Stimulated activated CD4-positive, alpha-beta T cell treated with anti-CD3 and anti-CD28 coated beads, Interleukin-4, amount 100 ng/mL, for 48 hours (primary cell): ENCODE measurements at places on chromosomes 12 and 14.
A peak's percentile ranks its signal among the peaks of the same experiment; 100 is the strongest.

DNA sequence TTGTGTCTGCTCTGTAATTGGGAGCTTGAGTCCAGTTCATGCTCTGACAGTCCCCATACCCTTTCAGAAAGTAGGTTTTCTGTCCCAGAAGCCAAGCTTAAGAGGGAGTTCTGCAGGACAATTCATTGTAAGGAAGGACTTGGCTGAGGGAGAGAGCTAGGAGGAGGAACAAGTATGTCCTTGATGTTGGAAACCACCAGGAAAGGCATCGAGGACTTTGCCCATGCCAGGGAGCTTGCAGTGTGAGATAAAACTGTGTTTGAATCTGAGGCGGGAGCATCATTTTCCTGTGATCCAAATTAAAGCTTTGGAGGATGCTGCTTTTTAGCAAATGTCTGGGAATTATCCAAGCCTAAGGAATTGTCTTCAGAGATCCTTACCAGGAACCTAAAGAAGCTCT is 175.3 kb downstream of the EMP1 start:
- no peak for DNase-seq

GRCh38 chr12:130078852-130079251 is 83.4 kb upstream of the FZD10 start:
- DNase-seq = no peak

- no peak for DNase-seq
Measured at GRCh38 chr12:59087077-59087673, 166.9 kb upstream of the LRIG3 start.

DNA sequence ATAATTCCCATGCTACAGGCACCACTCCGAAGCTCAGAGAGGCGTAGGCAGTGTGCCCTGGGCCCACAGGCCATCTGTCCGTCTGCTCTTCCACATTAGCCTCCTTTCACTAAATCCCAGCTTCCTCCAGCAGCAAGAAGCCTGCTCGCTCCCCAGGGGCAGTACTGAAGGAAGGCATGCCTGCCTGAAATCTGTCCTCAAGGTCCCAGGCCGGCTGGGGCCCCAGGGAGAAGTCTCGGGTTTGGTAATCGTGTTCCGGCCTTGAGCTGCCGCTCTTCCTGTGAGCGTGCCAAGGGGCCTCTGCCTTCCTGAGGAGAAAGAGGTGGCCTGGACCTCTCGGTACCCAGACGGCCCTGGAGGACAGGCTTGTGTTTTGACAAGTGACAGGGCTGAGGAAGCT is 15.2 kb upstream of the DLK1 start:
- no peak for DNase-seq

- DNase-seq = no peak
Measured at GRCh38 chr12:121649322-121649721, 20.1 kb downstream of the MORN3 start.

DNA sequence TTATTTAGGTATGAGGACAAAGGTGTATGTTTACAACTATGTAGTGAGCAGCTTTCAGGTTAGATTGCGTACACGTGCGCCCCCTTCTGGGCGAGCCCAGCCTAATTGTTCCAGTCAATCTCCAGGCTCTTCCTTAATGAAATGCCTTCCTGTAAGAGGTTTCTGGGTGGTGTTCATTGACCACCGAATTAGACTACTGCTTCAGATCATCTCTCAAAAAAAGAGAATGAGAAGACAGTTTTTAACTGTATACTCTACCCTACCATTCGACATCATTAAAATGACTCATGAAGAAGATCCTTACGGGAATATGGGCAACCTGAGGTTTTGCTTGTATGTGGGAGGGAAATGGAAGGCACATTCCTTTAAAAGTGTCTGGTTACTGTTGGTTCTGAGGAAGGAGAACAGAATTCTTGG is 2.1 kb downstream of the LUM start:
- peak; percentile 55 for DNase-seq

- DNase-seq = peak; percentile 36
Measured at GRCh38 chr14:50955373-50956043, 11.2 kb upstream of the PYGL start.

DNA sequence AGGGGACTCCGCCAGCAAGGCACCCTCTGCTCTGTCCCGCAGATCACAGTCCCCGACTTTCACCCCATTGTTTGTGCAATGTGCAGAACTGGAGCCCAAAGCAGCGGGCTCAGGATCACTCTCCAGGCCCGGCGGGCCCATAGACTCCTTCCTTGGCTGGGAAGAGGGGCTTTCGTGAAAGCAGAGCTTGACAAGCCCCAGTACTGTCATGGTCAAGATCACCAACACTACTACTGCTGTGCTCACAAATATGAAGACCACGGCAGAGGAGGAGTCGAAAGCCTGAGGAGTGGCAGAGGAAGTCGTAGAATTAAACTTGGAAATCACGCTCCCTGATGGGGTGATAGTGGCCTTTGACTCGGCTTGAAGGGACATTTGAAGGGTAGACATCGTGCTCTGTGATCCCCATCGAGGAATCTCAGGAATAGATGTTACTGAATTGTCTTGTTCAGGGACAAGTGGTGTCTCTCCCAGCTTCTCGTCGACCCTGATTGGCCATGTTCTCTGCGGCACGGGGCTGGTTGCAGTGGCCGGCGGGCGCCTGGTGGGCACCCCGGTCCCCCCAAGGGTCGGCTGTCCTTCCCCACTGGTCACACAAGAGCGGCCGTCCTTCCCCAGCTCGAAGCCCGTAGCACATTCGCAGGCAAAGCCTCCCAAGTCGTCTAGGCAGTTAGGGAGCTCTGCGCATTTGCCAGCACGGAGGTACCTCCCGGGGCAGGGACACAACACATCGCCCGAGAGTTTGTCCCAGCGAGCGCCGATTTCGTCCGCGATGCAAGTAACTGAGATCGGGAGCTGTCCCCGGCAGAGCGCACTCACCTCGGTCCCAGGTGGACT is 1.1 kb downstream of the CLEC14A start:
- DNase-seq = no peak

- no peak for DNase-seq
Measured at GRCh38 chr12:79689061-79689476, 1.7 kb downstream of the PAWR start.

DNA sequence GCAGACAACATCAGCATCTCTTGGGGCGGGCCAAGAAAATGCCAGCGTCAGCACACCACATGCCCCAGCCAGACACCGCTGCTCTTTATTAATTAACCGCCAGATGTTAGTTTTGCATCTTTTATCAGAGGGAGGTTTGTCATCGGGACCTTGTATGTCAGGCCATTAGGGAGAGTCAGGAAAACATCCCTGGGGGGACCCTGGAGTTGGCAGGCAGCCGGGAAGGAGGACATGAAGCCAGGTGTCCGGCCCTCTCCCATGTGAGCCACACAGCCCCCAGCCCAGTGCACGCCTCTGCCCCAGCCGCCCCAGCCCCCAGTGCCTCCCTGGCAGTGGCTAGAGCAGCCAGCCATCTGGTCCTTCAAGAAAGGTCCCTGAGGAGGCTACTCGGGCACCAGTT is 56.9 kb upstream of the FAM222A start:
- DNase-seq = no peak

- DNase-seq = no peak
Measured at GRCh38 chr12:113260127-113260526, 38.9 kb downstream of the TPCN1 start.

DNA sequence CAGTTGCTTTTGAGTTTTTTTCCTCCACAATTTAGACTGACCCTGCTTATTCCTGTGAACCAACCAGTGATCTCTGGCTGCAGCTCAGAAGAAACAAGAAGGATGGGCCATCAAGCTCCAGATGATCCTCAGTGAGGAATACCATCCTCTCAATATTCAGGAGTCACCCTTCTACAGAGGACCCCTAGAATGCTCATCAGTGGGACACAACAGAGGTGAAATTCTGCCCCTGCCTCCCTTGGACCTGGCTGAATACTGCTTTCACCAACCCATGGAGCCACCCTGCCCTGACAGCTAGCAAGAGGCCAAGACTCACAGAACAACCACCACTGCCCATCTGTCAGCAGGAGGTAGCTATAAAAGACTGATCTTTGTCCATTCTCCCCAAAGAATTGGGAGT is 9.2 kb upstream of the DHRS2 start:
- DNase-seq = no peak

GRCh38 chr12:56991319-56992246 is 14.8 kb downstream of the ZBTB39 start:
- no peak for DNase-seq

GRCh38 chr12:92619730-92620684 is 82.8 kb upstream of the PLEKHG7 start:
- DNase-seq = no peak

GRCh38 chr12:29534935-29535334 is 37.4 kb upstream of the OVCH1 start:
- DNase-seq = no peak

- no peak for DNase-seq
Measured at GRCh38 chr14:24894583-24895242, 155.2 kb downstream of the STXBP6 start.

- DNase-seq = no peak
Measured at GRCh38 chr12:122067966-122068365, 10.6 kb upstream of the MLXIP start.

GRCh38 chr12:72264548-72265175 is 7.5 kb upstream of the TRHDE start:
- no peak for DNase-seq

DNA sequence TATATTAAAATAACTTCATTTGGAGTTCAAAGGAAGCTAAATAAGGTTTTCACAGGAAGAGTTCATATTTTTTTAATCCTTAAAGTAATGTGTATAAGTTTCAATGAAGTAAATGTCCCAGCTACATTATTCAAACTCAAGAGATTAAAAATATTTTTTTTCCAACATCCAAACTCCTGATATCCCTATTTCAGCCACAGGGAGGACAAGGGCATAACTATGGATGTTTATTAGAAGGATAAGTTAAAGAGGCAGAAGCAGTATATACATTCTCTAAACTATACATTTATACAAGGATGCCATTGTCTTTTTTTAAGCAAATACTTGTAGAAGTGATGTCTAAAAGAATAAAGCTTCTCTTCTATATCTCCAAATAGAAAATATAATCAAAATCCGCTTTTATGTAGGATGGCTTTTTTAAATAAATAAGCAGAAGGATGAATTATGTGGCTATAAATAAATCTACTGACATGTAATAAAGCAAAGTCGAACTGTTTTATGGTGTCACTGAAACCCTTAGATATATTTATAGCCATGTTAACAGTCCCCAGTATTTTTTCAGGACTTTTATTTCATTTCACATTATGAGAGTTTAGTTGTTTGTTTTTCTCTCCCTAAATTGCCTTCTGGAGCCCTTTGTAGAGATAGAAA is 936.5 kb downstream of the DIO2 start:
- DNase-seq = no peak

GRCh38 chr12:63298386-63298930 is 147.5 kb upstream of the AVPR1A start:
- no peak for DNase-seq

GRCh38 chr12:79535751-79536150 is 155.0 kb downstream of the PAWR start:
- no peak for DNase-seq

- DNase-seq = peak; percentile 42
Measured at GRCh38 chr12:55955800-55956508, 9.9 kb downstream of the PMEL start.

- no peak for DNase-seq
Measured at GRCh38 chr12:107803092-107803491, 28.6 kb downstream of the ASCL4 start.

GRCh38 chr14:99333841-99334635 is 62.0 kb upstream of the BCL11B start:
- no peak for DNase-seq

- DNase-seq = no peak
Measured at GRCh38 chr12:94795520-94795919, 145.2 kb upstream of the TMCC3 start.

- no peak for DNase-seq
Measured at GRCh38 chr12:20196767-20197166, 171.6 kb upstream of the PDE3A start.
